Hair follicular keratinocyte (primary cell): ENCODE measurements at places on chromosomes 7 and 10. TPM values are rescaled to one million over a fixed set of nuclear protein-coding genes. Genes with fewer than 3 reads are reported as not detected.

The FXYD4 gene
- not detected in 2 replicates for total RNA-seq

The ITPRID1 gene
- not detected in 2 replicates for total RNA-seq

The GNGT1 gene
- total RNA-seq, result not detected in 2 replicates

The NKX1-2 gene
- 1.7 and 2.6 TPM in 2 replicates for total RNA-seq

The TFPI2 gene
- total RNA-seq, result 227 and 475 TPM in 2 replicates

The DLX6 gene
- 0.15 TPM in 1 of 2 replicates, not detected in the other for total RNA-seq

The EIF5AL1 gene
- total RNA-seq, result 0.31 and 0.84 TPM in 2 replicates

The OR9A2 gene
- total RNA-seq, result not detected in 2 replicates

The APBB1IP gene
- not detected in 2 replicates for total RNA-seq

The PAOX gene
- total RNA-seq, result 2.5 and 6.9 TPM in 2 replicates

The PYROXD2 gene
- total RNA-seq, result 1.5 and 1.6 TPM in 2 replicates

The SFRP4 gene
- not detected in 2 replicates for total RNA-seq

The CABCOCO1 gene
- not detected in 2 replicates for total RNA-seq

The CPXM2 gene
- under 0.01 and 0.04 TPM in 2 replicates for total RNA-seq

The CYP3A7 gene
- not detected in 2 replicates for total RNA-seq

The HMX2 gene
- total RNA-seq, result not detected in 2 replicates

The HKDC1 gene
- 0.08 and 0.27 TPM in 2 replicates for total RNA-seq
